ENCODE measurements at places on chromosomes 3 and 15.

DNA sequence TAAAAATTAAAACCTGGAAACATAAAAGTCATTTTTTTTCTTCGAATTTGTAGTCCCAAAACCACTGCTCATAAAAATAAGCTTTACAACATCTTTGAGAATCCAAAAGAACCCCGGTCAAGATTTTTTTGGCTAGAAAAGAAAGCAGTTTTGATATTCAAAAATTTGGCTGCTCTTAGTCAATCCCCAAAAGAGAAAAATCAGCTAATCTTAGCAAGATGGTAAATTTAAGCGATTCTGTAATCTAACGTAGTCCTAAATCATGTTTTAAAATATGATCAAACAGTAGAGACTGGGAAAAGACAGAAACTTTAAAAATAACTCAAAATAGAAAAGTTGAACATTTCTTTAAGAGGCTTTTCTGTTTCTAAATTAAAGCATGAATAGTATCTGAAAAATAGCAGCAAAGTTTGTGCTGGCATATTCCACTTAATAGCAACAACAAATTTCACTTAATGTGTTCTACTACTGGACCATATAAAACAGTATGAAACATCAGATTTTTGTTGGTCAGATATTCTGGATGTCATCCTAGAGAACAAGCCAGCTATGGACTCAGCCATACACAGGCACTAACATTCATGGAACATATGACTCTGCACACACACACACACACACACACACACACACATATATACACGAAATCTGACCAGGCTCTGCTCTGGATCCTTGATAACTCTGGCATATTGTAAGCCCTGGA is 19.1 kb upstream of the NR2F2 start:
- DNase-seq, result no peak

DNA sequence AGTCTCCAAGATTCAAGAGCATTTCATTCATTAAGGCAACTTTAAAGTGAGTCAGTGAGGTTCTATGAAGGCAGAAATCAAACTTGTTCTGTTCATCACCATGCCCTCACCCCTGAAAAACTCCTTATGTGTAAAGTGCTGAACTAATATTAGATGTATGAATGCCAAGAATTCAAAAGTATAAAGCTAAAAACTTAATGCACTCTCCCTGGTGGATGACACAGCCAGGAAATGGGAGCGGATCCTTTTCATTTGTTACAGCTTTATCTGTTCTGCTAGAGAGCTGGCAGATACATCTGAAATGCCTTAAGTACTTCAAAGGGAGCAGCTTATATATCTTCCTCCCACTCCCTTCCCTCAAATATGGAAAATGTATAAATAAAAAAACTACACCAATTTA is 8.2 kb downstream of the TXNRD3 start:
- DNase-seq, result no peak

DNA sequence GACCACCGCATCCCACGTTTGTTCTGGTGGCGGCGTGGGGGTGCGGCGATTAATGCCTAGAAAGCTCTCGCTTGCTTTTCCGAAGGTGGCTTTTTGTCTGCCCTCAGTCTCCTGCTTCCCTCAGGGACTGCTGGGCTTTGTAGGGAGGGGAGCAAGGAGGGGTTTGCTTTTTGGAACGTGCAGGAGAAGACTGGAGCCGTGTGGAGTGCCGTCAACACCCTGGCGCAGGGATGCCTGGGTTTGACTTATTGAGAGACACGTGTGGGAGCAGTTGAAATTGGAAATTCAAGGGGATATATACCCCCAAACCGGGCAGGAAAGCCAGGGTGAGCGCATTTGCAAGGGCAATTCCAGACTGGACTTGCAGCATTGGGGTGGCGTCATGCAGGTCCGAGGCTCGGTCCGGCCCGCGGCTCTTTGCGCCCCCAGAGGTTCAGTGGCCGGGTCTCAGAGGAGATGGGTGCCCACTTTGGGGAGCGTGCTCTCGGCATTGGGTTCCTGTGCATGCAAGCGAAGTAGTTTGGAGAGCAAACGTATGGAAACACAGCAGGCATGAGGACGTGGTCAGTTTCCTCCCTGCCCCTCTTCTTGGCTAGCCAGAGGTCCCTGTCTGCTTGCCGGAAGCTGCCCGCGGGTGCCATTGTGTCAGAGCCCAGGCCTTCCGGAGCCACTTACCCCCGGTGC is 2.1 kb downstream of the EPHB1 start:
- DNase-seq, result no peak

DNA sequence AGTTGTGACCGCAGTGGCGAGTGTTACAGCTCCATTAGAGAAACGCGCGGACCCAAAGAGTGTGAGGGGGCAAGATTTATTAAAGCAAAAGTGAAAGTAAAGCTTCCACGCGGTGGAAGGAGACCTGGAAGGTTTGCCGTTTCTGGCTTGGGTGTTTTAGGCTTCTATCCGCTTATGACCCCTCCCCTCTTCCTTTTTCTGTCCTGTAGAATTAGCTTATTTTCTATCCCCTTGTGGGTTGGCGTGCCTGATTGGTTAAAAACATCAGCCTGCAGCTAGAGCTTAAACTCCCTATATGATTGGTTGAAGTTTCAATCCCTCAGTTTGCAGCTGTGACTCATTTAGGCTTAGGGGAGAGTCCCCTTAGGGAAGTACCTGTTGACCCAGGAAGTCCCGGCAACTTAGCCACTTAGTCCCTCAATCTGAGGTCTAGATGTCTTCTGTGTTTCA is 39.6 kb downstream of the C3orf38 start:
- DNase-seq, result no peak
